Stimulated activated naive CD4-positive, alpha-beta T cell (primary cell): ENCODE measurements at places on chromosomes 1 and 21.
A peak's percentile ranks its signal among the peaks of the same experiment; 100 is the strongest.

DNA sequence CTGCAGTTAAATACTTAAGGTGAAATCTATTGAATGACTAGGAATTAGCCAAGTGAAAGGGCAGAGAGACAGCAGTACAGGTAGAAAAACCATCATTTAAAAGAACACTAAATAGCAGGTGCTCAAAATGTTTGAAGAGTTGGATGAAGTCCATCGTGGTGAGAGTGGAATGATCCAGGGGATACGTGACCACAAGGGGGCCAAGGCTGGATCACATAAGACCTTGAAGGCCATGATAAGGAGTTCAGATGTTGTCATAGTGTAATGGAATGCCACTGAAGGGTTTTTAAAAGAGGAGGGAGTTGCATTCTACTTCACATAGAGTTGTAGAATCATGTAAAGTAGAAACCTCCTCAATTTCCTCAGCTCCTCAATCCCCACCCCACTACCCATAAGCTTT, 34.8 kb upstream of the HOOK1 start:
- no peak for DNase-seq

GRCh38 chr1:938088-938683, 14.5 kb downstream of the SAMD11 start:
- DNase-seq: no peak

DNA sequence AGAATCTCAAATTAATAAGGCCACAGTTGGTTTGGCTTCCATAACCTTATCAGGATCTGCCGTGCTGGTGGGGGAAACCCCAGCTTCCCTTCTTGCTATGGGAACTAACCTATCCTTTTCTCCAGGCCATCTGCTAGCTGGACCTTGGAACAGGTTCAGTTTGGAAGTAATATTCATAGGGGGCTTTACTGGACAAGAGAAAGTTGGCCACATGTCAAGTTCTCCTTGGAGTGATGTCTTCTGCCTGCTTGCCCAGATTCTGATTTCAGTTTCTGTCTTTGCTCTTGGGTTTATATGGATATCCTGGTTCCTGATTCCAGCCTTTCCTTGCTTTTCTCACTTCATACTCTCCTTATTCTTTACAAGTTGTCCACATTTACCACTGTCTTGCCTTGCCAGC, 279.6 kb downstream of the ASTN1 start:
- no peak for DNase-seq

DNA sequence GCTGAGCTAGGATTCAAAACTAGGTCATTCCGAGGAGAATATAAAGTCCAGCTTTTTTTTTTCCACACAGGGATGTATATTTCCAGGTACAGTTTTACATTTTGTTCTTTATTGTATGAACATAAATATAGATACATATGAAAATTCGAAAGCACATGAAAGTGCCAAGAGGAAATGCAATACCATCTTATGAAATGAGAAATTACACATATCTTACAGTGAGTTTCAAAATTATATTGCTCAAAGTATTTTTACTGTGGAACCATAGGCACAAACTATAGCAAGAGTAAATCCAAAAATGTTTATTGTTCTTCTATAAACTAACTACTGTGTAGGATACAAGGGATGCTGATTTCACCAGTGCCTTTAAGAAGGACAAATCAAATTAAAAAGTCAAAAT, 39.0 kb downstream of the PTPRC start:
- DNase-seq: no peak

GRCh38 chr1:89276690-89277089, 4.0 kb upstream of the GBP5 start:
- DNase-seq: no peak

- DNase-seq: no peak
Observed at GRCh38 chr1:115680730-115681111, 39.0 kb downstream of the VANGL1 start.

GRCh38 chr1:66374148-66374547, 159.8 kb upstream of the SGIP1 start:
- DNase-seq: no peak

DNA sequence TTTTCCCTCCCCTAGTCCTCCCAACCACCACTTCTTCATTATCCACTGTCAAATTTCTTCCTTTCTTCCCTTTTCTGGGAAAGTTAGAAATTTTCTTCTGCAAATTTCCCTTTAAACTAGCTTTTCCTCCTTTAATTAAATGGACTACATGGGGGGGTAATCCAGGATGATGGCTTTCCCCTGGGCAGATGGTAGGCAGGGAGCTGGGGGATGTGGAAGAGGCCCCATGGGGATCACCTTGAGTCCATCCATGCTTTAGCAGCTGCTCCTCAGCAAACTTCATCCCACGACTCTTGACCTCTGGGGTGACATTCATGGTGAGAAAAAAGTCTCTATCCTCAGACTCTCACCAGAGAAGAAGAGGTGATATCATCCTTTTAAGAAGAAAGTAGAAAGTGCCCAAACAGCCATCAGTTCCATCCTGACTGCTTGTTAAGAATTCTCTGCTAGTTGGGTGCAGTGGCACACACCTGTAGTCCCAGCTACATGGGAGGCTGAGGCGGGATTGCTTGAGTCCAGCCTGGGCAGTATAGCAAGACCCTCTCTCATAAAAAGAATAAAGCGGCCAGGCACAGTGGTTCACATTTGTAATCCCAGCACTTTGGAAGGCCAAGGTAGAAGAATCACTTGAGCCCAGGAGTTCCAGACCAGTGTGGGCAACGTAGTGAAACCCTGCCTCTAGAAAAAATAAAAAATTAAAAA, 2.4 kb downstream of the GPATCH4 start:
- no peak for DNase-seq

DNA sequence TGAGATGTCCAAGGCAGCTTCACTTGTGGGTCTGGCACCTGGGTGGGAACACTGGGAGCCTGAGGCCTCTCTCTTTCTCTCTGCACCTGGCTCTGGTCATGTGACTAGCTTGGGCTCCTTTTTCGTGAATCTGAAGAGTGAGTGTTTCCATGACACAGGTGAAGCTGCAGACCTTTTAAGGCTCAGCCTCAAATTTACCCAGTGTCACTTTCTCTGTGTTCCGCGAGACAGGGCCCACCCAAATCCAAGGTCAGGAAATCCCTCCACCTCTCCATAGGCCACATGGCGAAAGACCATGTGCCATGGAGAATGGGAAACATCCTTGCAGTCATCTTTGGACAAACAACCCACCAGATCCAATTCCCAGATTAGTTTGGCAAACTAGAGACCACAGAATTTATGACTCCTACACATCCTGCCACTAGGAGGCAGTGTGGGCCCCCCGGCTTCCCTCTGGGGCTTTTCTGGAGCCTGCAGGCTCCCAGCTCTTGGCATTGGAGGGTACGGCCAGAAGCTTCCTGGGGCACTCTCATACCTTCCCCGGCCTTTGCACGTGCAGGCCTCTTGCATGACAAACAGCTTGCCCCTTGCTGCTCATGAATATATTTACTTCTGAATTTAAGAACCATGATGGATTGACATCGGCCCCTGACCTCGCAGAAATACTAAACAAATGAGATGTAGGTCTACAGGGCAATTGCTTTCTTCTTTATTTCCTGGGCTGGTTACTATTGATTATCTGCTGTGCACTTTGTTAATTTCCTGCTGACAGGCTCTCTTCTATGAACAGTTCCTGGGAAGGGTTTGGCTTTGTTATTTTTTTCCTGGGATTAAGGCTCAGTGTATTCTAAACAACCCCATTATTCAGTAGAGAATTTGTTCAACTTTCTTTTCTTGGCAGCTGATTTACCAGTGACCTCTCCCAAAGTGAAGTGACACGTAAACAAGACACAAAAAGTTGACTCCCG, 180.7 kb downstream of the KAZN start:
- DNase-seq: peak; percentile 3

- no peak for DNase-seq
Observed at GRCh38 chr1:3614755-3615742, 3.7 kb upstream of the MEGF6 start.

DNA sequence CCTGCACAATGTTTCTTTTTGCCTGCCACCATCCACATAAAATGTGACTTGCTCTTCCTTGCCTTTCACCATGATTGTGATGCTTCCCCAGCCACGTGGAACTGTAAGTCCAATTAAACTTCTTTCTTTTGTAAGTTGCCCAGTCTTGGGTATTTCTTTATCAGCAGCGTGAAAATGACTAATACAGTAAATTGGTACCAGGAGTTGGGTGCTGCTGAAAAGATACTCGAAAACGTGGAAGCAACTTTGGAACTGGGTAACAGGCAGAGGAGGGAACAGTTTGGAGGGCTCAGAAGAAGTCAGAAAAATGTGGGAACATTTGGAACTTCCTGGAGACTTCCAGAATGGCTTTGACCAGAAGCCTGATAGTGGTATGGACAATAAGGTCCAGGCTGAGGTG, 425.3 kb downstream of the GPATCH2 start:
- DNase-seq: no peak

GRCh38 chr1:245173446-245174211, 18.8 kb downstream of the KIF26B start:
- no peak for DNase-seq

DNA sequence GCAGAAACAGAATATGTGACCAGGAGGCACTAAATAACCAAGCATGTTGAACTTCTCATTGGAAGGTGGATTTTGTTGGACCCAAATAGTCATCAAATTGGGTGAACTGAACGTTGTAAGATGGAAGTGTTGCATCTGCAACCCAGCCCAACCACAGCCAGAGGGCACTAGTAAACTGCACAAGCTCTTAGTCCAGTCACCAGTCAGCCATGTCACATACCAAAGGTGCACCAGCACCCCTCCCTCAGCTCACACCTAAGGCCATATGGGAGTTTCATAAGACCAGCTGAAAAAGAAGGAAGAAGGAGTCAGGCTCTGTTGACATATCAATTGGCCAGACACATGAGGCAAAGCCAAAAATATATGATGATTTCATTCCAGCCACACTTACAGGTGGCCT, 481.7 kb upstream of the NR5A2 start:
- no peak for DNase-seq

- DNase-seq: no peak
Observed at GRCh38 chr1:115170961-115171392, 81.7 kb upstream of the TSPAN2 start.

- no peak for DNase-seq
Observed at GRCh38 chr1:179082999-179083335, 1.1 kb downstream of the TOR3A start.

- no peak for DNase-seq
Observed at GRCh38 chr1:206002871-206003801, at the start of gene RAB7B. Gene RAB7B, minus strand, starts transcription at chr1:206003395. Its CDS starts 9,260 bp downstream, at chr1:205994135.
